ENCODE measurements at places on chromosomes 16 and 17.

GRCh38 chr17:38464251-38464722 lies 36.0 kb downstream of the ARHGAP23 start:
- DNase-seq: no peak

DNA sequence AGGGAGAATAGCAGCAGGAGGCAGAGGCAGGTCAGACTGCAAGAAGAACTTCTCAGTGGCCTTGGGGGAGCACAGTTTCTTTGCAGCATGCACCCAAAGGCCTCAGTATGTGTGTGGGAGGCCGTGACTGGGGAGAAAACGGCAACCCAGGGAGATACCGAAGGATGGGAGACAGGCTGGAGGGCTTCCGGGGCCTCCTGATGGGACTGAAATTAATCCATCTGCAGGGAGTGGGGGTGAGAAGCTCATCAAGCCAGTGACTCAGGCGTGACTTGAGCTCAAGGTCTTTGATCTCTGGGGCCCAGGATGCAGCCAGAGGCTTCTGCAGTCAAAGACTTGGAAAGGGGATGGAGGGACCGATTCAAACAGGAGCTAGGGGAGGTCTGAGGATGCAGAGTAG lies 5.1 kb upstream of the C17orf113 start:
- DNase-seq: no peak

DNA sequence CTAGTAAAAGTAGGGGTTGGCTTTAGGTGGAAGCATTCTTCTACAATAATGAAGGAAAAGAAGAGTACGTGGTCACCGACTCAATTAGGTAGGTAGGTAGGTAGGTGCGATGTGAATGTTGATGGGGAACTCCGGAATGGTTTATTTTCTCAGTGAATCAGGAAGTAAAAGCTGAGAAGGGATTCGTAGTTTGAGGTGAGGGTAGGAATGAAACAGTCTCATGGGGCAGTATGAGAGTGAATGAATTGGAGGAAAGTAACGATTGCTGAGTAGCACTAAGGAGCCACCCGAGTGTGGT lies 13.9 kb downstream of the PER1 start:
- DNase-seq: no peak

- no peak for DNase-seq
Measured at GRCh38 chr16:3879258-3879886, 1.1 kb downstream of the CREBBP start.

- no peak for DNase-seq
Measured at GRCh38 chr17:66296289-66296725, 6.1 kb upstream of the PRKCA start.

DNA sequence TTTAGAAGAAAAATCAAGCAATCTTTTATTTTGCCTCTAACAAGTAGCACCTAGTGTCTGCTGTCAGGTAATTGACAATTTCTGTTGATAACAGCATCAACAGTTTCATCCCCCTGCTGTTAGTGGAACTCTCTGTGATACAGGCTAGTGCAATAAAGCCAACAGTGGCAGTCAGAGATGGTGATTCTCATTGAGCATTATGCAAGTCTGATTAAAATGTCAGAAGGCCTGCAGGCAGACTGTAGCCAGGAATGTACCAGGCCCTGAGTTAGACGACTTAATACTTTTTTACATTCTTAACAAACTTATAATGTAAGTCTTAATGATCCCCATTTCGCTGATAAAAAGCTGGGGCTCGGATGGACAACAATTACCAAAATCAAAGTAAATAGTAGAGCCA lies 14.6 kb downstream of the CYLD start:
- DNase-seq: no peak

DNA sequence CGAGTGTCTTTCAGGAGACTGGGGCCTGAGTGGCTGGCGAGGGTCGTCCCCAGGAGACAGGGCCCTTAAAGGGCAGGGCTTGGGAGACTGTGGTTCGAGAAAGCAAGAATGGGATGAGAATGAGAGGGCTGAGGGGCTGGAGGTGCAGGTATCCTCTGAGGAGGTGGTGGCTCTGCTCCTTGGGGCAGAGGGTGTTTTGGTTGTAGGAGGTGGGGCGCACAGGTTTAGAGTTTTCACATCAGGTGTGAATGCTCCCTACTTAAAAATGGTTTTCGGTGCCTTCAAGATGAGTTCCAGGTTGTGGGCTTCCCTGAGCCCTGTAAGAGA lies 430 bp downstream of the BCAS3 start:
- DNase-seq: no peak

- no peak for DNase-seq
Measured at GRCh38 chr17:33802349-33803198, 452.5 kb upstream of the CCL2 start.
